ENCODE measurements at places on chromosomes 11 and 22. TPM values are rescaled to one million over a fixed set of nuclear protein-coding genes. Genes with fewer than 3 reads are reported as not detected.

- DNase-seq: no peak
These were observed 20.2 kb downstream of the BPIFC start for GRCh38 chr22:32444068-32444467.

DNA sequence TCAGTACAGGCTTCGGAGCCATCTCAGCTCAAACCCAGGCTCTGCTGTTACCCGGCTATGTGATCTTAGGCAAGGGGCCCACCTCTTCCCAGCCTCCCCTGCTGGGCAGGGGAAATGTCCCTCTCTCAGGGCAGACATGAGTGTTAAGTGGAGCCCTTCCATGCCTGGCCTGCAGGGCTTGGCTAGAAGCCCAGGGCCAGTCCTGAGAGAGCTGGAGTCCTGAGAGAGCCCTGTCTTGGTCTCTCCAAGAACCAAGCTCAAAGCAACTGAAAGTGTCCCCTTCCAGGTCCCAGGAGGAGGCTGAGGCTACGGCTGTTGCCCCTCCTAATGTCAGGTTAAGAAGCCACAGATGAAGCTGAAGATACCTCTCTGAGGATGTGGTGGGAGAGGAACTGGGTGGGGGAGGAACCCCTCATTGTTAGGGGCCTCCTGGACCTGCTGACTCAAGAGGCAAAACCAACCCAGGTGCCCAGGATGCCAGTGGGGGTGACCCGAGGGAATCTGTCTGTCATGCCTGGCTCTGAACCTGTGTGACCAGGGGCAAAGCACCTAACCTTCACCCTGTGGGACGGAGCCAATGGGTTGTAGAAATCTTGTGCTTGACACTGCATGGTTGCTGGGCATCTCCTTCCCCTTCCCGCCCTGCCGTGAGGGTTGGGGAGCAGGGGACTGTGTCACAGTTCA lies 4.2 kb downstream of the ZP1 start:
- DNase-seq: no peak

DNA sequence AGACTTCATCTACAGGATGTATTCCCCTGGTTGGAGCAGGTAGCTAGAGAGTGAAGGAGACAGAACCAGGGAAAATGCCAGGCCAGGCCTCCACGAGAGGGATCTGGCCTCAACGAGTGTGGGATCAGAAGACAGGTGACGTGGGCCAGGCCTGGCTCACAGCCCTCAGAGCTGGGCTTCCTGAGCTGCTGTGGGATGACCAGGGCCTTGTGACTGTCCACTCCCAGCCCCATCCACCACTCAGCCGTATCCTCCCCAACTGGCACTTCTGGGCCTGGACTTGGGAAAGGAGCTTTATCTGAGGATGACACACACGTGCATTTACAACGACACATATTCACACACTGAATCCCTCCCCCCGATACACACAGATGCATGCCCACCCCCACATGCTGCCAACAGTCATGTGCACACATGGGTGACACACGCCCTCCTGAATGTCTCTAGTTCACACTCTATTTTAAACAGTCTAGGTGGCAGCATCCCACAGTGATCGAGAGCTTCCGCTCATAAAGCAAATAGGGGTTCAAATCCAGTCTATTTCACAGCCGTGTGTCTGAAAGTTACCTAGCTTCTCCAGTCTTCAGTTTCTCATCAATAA lies 93.1 kb downstream of the TP53I11 start:
- no peak for DNase-seq

DNA sequence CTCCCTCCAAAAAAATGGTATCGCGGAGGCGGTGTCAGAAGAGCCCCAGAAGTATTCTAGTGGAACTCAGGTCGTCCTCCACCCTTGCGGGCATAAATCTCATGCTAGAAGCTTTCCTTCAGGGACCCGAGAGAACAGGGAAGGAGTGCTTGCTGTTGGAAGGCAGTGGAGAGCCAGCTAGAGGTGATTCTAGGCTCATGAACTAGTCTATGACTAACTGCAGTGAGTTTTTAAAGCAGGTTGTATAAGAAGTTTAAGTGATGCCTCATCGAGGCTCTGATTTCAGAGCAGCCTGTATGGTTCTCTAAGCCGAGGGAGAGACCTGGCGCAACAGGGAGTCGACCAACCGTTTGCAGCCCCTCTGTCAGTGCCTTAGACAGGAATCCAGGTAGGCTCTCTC lies 85.7 kb downstream of the TBC1D22A start:
- DNase-seq: no peak

GRCh38 chr11:1457326-1457680 lies 29.3 kb downstream of the MOB2 start:
- DNase-seq: no peak

- DNase-seq: no peak
These were observed 5.5 kb downstream of the EHF start for GRCh38 chr11:34626393-34626792.

GRCh38 chr22:35363566-35364086 lies 17.3 kb upstream of the HMOX1 start:
- no peak for DNase-seq

- no peak for DNase-seq
These were observed 179.0 kb downstream of the SNX19 start for GRCh38 chr11:130737041-130737830.

DNA sequence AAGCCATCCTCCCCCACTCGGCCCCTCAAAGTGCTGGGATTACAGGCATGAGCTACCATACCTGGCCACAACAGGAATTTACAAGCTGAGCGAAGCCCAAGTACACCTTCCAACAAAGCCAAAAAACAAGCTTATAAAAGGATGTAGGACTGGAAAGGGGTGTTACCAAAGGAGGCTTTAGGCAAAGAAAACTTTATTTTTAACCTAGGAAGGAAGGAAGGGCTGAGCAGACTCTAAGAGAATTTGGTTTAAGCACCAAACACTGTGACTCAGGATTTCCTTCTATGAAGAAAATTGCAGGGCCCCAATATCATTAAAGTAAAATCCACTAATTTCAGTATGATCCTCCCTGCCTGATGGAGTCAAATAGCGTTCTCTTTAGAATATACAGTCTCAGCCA lies 12.1 kb downstream of the DENND5A start:
- DNase-seq: no peak

- no peak for DNase-seq
These were observed 1.5 kb downstream of the OR51B4 start for GRCh38 chr11:5300251-5300650.

DNA sequence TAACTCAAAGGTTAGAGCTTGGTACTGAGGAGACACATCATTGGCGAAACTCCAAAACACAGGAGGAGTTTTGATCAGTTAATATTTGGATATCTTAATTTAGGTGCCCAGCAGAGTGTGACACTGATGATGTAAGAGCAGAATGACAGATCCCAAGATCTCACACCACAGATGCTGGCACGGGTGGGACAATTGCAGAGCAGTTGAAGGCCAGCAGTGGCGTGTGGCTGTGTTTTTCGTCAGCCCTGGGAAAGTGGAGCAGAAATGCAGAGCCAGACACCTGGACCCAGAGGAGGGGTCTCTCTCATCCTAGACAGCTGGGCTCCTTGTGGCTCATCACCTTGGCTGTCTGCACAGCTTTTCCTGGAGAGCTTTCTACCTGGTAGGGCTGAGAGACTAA lies 59.7 kb upstream of the CTTN start:
- no peak for DNase-seq

ADORA2A gene
- polyA plus RNA-seq: 5.4 TPM

WNT11 gene
- 14.7 TPM for polyA plus RNA-seq

NAALADL1 gene
- polyA plus RNA-seq: 12.9 TPM

OR8B8 gene
- polyA plus RNA-seq: not detected

BIRC3 gene
- 1.5 TPM for polyA plus RNA-seq

OR52I2 gene
- polyA plus RNA-seq: not detected

ARL14EP gene
- polyA plus RNA-seq: 63.0 TPM

PKP3 gene
- 4.1 TPM for polyA plus RNA-seq

Measured in right renal cortex interstitium (tissue), 3 donors.